AML-193 (cell line): ENCODE measurements at places on chromosomes 11 and 22.

- DNase-seq = no peak
Observed at GRCh38 chr11:111526501-111526900, 11.9 kb downstream of the HOATZ start.

DNA sequence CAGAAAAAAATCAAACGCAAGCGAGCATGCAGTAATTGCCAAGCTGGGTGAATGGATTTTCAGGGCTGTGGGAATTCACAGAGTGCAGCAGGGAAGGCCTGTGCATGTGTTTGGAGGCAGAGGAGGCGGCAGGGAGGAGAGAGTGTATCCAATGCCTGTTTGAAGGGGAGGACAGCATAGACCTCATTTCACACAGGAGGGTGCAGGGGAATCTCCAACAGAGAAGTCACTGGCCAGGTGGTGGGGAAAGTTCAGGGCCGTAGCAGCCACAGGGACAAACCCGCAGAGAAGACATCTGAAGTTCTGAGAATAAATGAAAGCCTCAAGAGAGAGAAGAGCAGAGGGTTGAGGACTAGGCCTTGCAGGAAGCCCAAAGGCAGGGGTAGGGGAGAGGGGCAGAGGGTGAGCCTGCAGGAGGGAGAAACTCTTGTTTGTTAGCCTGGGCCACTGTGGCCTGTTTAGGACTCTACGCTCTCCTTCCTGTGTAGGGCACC lies 19.2 kb upstream of the KDM2A start:
- no peak for DNase-seq

- DNase-seq = no peak
Observed at GRCh38 chr11:35639591-35640179, 21.4 kb downstream of the FJX1 start.

DNA sequence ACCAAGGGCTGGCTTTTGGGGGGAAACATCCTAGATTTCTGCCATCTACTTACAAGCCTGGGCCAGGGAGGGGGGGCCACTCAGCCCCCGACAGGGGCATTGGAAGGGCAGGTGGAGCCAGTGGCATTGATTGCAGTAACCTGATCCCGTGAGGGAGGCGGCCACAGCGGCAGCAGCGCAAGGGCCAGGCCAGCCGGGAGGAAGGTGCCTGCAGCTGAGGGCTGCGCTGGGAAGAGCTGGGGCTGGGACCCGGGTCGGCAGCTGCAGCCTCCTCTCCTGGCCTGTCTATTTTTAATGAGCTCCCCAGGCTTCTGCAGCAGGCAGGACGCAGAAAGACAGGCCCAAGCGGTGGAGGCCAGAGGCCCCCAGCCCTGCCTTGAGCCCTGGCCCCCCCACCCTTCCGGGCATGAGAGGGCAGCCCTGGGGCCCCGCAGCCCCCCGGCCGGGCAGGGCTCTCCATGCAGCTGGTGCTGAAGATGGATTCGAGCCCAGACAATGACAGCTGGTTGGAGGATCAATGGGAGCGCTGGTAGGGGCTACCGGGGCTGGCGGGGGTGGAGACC lies 10.6 kb downstream of the FREY1 start:
- no peak for DNase-seq

DNA sequence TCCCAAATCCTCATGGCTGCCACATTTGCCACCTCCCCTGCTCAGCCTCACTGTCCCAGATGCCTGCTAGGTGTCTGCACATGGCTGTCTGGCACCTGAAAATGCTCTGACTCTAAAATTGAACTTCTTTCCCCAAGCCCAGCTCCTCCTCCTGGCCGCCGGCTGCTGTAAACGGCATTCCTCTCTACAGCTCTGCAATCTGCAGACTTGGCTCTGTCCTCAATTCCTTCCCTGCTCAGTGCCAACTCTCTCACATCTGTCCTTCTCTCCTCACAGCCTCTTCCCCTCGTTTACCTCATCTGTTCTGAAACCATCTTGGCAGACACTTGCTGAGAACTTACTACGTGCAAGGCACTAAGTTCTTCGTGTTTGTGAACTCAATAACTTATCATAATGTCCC lies 169.4 kb upstream of the SYT13 start:
- no peak for DNase-seq

DNA sequence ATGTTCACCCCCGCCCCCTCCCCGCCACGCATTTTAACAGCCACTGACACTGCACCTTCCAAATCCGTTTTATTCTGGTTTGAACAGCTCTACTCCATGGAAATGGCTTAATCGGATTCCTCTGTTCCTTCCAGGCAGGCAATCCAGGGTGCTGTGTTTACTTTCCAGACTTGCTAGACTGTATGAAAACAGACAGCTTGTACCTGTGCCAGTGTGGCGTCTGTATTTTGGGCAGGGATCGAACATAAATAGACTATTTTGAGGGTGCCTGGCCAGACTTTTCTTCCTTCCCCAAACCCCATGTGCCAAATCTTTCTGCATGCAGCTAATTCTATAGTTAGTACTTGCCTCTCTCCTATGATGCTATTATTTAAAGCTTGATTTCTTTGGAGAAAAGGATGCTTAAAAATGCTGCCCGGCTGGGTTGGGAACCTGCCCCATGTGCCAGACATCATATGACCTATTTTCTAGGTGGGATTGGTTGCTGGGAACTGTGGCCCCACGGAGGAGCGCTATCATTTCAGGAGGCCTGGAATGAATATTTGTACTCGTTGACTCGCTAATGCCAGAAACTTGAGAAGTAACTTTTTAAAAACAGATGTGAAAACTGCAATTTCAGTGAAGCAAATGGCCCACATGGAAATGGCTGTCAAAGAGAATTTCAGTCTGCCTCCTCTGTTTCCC lies 814.8 kb downstream of the BRD1 start:
- DNase-seq = no peak

- no peak for DNase-seq
Observed at GRCh38 chr22:38452373-38453065, 2.5 kb downstream of the KCNJ4 start.

- DNase-seq = no peak
Observed at GRCh38 chr11:95147364-95147905, 57.8 kb downstream of the ENDOD1 start.

DNA sequence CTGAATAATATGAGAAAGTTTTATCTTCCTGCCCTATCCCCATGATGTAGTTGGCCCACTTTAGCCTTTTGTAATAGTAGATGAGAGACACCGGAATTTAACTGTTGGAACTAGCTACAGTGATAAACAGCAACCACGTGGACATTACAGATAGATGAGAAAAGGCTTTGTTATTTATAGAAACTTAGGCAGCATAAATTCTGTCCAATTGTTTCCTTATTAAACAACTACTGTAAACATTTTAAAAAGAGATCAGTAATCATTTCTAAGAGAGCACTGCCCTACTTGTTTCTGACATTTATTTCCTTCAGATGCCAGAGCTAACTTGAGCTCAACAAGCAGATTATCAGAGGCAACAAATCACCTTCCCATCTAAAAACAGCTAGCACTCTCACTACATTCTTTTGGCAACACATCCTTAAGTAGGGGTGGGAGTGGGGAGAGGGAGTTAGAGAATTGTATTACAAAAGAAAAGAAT lies 63.1 kb downstream of the SOX6 start:
- no peak for DNase-seq

- no peak for DNase-seq
Observed at GRCh38 chr11:130832566-130833425, 83.5 kb downstream of the SNX19 start.
